ENCODE measurements at places on chromosomes 4 and X. TPM values are rescaled to one million over a fixed set of nuclear protein-coding genes. Genes with fewer than 3 reads are reported as not detected.

The PLAC1 gene
- 1.4 TPM for polyA plus RNA-seq

The HSFX1 gene
- 2.1 TPM for polyA plus RNA-seq

The IL2 gene
- not detected for polyA plus RNA-seq

The HPGDS gene
- polyA plus RNA-seq = 5.8 TPM

The IRS4 gene
- polyA plus RNA-seq = not detected

DNA sequence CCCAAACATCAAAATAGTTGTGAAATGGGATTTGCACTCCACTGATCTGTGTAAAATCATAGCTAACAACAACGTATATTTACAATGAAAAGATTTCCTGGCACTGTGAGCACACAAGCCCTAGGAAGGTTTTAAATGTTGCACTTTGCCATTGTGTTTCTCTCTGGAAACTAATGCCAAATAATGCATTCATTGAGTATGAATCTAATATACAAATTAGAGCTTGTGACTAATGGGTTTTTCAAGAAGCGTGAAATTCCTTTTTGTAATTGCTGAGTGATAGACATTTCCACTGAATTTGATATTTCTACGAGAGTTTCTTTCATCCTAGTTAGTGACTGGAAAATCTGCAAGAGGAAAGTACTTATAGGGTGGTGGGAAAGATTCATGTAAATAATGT is 135.9 kb downstream of the COL25A1 start:
- DNase-seq = no peak

DNA sequence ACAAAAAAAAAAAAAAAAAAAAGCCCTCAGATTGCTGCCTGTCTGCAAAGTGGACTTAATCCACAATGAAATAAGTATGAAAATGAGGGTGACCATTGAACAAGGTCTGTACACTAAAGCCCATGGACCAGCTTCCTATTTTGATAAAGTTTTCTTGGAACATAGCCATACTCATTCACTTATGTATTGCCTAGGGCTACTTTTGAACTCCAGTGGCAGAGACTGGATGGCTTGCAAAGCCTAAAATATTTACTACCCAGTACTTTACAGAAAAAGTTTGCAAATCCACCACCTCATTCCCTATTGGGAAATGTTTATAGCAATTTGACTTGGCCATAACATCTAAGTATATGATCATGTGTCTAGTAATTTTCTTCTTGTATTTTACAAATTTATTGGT is 481.7 kb downstream of the NAF1 start:
- DNase-seq = no peak

DNA sequence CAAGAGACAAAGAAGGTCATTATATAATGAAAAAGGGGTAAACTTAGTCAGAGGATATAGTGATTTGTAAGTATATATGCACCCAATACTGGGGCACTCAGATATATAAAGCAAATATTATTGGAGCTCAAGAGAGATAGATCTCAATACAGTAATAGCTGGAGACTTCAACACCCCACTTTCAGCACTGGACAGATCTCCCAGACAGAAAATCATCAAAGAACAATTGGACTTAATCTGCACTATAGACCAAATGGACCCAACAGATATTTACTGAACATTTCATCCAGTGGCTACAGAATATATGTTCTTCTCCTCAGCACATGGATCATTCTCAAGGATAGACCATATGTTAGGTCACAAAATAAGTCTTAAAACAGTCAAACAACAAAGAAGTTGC is 47.2 kb upstream of the RBMXL3 start:
- no peak for DNase-seq

- DNase-seq = no peak
Observed at GRCh38 chrX:98380106-98380505, 1496.4 kb downstream of the RPA4 start.

GRCh38 chr4:7716010-7716721 is 223.5 kb downstream of the AFAP1 start:
- DNase-seq = no peak

- DNase-seq = no peak
Observed at GRCh38 chrX:153600032-153600373, 1.1 kb upstream of the CCNQ start.

- no peak for DNase-seq
Observed at GRCh38 chr4:111631215-111631999, 513.8 kb upstream of the FAM241A start.

DNA sequence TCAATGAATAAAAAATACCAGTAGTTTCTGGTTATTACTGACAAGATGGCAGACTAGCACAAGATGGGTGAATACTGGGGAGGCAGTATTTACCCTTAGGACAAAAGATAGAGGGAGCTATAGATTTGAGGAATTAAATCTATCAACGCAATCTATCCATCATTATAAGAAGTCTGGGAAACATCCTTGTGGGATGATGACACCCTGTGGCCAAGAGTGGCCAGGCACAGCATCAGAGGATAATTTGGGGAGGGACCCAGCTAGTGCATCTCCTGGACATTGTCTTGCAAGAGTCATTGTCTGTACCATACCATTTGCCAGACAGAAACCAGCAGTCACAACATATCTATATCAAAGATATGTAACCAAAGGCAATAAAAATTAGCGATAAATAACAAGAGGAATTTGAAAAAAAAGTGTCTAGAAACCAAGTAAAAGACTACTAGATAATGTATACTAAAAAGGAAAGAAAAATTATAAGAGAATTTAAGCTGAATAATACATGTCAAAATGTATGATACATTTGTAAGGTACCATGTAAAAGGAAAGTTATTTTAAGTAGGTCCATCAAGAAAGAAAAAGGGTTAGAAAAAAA is 22.9 kb downstream of the KCTD8 start:
- no peak for DNase-seq

DNA sequence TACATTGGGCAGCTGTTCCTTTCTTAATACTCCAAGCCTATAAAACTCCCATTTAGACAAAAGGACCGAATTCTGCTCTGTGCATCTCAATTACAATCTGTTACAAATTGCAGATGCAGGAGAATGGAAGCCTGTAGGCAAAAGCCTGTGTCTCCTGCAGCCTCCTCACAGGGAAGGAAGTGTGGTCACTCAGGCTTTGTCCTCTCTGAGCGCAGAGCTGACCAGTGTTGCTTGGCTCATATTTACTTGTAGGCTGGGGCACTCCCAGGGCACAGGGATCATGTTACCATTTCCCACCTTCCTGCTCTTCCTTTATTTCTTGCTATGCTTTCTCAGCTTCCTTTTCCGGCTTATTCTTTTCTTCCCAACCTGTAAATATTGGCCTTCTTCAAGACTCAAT is 15.7 kb downstream of the SUPT20HL2 start:
- no peak for DNase-seq

DNA sequence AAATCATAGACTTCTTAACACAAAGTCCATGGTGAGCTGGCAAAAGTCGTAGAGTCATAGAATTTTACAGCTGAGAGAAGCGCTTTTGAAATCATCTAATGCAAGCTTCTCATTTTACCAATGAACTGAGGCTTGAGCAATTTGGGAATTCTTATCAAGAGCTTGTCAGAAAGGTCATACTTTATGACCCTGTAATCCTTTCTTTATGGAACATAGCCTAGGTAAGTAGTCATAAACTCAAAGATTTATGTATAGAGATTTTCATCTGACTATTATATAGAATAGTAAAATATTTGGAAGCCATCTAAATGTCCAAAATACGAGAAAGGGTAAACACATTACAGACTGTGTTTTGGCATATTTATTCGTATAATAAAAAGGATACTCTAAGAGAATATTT is 563.5 kb downstream of the PCDH7 start:
- DNase-seq = no peak

Data from hindlimb muscle (tissue), 1 donor.